ENCODE measurements at places on chromosomes 3 and 15. TPM values are rescaled to one million over a fixed set of nuclear protein-coding genes. Genes with fewer than 3 reads are reported as not detected.

VPS13C gene
- total RNA-seq = 9.2 TPM

P2RY14 gene
- total RNA-seq = not detected

KLHL6 gene
- not detected for total RNA-seq

LDHAL6B gene
- total RNA-seq = not detected

RGMA gene
- total RNA-seq = 0.18 TPM

C2CD4B gene
- not detected for total RNA-seq

CHST2 gene
- 0.44 TPM for total RNA-seq

SERPINI1 gene
- 3.0 TPM for total RNA-seq

GOLGA8R gene
- total RNA-seq = 0.27 TPM

CLDND1 gene
- 65.3 TPM for total RNA-seq

CCDC54 gene
- total RNA-seq = not detected

FHIT gene
- 1.1 TPM for total RNA-seq

PLIN1 gene
- not detected for total RNA-seq

All from A549 treated with CpdA at 1 μM for 4 hours (cell line).